ENCODE measurements at places on chromosomes 13 and 19.

- peak; percentile 45 for DNase-seq
Measured at GRCh38 chr19:44644402-44645016, 799 bp downstream of the PVR start.

DNA sequence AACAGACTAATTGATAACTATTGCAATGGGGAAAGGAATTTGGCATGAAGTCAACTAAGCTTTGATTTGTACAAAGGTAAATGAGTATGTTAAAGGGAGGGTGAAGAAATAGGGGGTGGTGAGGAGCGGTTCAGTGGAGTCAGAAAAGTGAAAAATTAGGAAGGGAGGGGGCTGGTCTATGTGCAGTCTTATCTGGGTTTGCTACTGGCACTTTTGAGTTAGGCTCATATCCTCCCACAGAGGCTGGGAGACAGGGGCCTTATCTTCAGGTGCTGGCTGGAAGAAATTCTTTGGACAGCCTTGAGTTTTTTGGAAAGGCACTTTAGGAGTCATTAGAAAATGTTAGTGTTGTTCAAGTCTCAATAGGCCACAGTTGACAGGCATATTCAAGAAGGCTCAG is 11.1 kb downstream of the ZNF302 start:
- DNase-seq: no peak

- no peak for DNase-seq
Measured at GRCh38 chr13:49064476-49064875, 88.8 kb downstream of the FNDC3A start.

- no peak for DNase-seq
Measured at GRCh38 chr19:51427201-51427600, 9.8 kb upstream of the SIGLEC10 start.

DNA sequence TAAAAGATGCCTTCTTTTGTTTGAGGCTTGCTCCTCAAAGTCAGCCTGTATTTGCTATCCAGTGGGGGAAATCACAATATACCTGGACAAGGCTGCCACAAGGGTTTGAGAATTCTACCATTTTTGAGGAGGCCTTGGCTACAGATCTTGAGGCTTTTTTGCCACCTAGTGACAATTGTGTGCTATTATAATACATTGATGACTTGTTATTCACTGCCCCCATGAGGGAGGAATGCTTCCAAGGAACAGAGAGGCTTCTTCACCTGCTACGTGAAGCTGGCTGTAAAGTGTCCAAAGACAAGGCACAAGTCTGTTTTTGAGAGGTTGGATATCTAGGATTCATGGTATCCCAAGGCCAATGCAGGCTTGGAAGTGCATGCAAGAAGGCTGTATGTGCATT is 72.5 kb downstream of the ZNF708 start:
- DNase-seq: no peak

- DNase-seq: peak; percentile 27
Measured at GRCh38 chr13:24997367-24997967, 98.5 kb upstream of the PABPC3 start.

DNA sequence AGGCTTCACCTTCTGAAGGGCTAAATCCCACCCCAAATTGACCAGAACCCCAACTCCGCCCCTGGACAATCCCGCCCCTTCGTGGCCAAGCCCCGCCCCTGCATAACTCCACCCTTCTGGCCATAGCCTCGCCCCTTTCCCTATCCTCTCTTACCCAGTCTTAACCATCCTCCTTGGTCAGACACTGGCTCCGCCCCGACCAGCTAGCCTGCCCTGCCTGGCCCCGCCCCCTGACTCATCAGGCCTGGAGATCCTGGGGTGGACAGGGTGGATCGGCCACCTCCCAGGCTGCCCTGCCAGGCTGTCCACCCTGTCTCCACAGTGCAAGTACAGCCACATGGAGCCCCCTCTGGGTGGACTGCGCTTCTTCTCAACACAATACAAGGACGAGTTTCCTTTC is 8.0 kb upstream of the ZNF358 start:
- DNase-seq: no peak

DNA sequence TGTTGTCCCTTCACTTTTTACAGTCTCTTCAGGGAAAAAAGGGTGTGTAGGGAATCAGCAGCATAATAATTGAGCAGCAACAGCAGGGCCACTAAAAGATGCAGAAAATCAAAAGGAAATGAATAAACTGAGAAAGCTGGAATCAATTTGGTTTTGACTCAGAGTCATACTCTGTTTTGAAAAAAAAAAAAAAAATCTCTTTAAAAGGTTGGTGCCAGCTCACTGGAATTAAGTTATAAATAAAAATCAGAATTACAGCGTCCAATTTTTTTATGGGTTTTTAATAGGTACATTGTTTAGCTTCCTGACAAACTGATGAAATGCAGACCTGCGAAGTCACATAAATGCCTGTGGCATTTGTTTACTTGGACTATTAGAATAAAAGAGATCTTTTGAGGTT is 231.9 kb downstream of the COG6 start:
- DNase-seq: no peak

DNA sequence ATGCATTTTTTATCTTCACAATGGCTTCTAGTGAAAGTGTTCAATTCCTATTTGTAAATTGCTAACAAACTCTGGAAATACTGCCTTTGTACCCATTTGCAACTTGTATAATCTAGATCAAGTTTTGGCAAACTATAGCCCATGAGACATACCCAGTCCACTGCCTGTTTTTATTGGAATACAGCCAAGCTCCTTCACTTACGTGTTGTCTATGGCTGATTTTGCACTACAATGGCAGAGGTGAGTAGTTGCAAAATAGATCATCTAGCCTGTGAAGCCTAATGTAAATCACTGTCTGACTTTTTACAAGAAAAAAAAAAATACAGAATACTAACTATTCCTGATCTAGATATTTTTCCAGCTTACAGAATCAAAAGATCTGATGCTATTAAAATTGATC is 37.1 kb downstream of the DZIP1 start:
- DNase-seq: no peak

GRCh38 chr13:51222686-51223559 is 725 bp downstream of the FAM124A start:
- peak; percentile 29 for DNase-seq

DNA sequence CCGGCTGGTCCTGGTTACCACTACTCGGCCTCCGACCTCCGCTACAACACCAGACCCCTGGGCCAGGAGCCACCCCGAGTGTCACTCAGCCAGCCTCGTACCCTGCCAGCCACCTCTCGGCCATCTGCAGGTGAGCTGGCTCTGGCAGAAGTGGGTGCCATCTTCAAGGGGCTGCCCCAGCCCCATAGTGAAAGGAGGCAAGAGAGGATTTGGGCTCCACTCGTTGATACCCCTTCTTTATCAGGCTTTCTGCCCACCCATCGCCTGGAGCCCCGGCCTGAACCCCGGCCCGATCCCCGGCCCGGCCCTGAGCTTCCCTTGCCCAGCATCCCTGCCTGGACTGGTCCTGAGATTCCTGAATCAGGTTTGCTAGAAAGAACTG is 7.1 kb downstream of the LTBP4 start:
- DNase-seq: no peak

GRCh38 chr13:42654212-42654611 is 80.3 kb downstream of the TNFSF11 start:
- no peak for DNase-seq

DNA sequence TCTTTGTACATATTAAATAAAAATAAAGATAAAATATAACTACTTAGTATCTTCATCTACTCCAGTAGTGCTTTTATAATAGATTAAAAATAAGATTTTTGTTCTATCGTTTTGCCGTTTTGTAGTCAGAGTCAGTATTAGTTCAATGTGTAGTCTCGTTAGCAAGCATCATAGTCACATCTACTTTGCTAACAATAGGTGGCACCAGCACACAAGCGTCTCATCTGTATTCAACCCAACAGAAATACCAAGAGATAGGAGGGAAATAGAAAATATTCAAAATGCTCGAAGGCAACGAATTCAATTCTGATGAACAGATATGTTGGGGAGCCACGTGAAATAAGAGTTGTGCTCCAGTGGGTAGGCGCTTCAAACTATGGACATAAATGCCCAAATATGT is 21.4 kb upstream of the MICU2 start:
- peak; percentile 52 for DNase-seq

DNA sequence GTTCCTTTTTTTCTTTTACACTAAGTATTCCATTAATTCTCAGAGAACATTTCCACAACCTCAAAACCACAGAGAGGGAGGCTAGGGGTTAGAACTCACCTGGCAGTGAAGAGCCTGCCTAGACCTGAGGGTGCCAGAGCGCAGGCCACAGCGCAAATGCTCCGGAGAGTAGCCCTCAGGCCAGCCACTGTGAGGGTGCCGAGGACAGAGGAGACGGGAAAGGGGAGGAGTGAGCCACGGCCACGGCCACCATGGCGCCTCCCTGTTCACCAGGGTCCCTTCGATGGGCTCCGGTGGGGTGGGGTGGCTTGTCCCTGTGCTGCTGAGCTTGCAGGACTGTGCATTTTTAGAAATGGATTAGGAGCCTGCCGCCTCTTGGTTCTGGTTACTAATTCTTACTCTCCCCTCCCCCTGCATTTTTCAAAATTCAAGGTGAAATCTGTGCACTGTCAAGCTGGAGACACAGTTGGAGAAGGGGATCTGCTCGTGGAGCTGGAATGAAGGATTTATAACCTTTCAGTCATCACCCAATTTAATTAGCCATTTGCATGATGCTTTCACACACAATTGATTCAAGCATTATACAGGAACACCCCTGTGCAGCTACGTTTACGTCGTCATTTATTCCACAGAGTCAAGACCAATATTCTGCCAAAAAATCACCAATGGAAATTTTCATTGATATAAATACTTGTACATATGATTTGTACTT is 58.8 kb downstream of the GGACT start:
- DNase-seq: no peak

DNA sequence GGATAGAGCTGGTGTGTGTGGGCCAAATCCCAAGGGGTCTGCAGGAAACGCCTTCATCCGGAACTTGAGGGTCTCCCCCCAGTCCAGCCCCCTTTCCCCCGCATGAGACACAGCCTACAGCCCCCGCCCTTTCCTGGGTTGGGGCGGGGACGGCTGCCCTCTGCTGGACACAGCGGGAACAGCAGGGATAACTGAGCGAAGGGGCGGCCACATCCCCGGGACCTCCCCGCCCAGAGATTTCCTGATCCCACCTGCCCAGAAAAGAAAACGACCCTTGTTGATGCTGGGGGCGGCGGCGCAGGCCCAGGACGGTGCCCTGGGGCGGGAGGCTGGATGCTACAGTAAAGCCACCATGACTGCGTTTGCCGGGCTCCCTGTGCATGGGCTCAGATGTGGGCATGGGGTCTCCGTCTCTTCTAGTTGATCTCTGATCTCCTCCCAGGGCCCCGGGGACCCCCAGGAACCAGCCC is 14.2 kb downstream of the ONECUT3 start:
- peak; percentile 93 for DNase-seq

GRCh38 chr13:62137629-62138405 is 722.2 kb upstream of the PCDH20 start:
- DNase-seq: no peak

DNA sequence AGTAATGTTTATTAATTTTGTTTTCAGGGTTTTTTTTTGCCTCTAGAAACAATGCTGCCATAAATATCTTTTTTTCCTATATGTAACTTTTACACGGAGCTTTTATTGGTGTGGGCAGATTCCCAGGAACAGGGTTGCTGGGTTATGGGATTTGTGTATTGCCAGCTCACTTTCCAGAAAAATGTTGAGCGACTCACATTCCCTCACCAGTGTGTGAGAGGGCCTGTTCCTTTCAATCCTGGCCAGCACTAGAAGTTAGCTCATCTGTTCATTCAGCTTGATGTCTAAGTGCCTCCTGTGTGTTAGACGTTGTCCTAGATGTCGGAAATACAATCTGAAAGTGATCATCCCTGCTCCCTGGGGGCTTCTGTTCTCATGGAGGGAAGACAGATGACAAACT is 2.6 kb downstream of the ZNF71 start:
- no peak for DNase-seq

DNA sequence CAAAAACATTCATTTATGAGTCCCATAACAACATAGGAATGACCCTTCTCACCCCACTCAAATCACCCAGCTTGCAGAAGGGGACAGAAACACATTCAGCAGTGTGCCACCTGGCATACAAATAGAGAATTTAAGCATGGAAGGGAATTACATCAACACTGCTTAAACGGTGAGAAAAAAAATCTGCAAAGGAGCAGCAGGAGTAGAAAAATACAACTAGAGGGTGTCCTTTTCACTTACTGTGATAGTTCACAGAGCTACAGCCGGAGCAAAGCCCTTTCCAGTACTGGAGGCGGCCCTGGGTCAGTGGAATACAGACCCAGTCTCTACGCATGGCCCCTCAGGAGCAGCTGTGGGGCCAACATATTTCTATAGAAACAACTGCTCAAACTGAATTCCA is 764.3 kb upstream of the ARGLU1 start:
- no peak for DNase-seq

GRCh38 chr13:64413529-64413928 is 2816.6 kb downstream of the PCDH9 start:
- no peak for DNase-seq

- no peak for DNase-seq
Measured at GRCh38 chr19:33445442-33446329, 72.2 kb downstream of the CEBPG start.

Measured in GM20000 (cell line).